ENCODE measurements at places on chromosomes 3 and 15.

- no peak for DNase-seq
These were observed 390.9 kb upstream of the ADAMTS9 start for GRCh38 chr3:65078748-65079147.

- peak; percentile 22 for DNase-seq
These were observed 894 bp upstream of the CCNL1 start for GRCh38 chr3:157160658-157161424.

GRCh38 chr3:46119709-46120498 lies 88.2 kb downstream of the CCR1 start:
- no peak for DNase-seq

- no peak for DNase-seq
These were observed 546.8 kb downstream of the GBE1 start for GRCh38 chr3:81214631-81215030.

DNA sequence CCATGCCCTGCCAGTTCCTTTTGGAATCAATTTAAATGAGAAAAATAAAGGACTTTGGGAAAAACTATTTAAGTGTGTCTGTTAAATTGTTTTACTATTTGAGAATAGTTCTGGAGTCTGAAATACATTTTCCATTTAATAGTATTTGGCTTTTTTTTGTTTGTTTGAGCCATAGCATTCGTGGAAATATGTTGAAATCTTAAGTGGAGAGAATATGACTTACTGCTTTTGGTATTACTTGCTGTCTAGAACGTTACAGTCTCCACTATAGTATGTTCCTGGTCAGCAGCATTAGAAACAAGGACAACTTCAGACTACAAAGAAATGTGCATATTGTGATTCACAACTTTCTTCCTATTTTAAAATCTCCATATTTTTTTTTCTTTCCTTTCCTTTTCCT lies 179.4 kb downstream of the GHSR start:
- DNase-seq = no peak

DNA sequence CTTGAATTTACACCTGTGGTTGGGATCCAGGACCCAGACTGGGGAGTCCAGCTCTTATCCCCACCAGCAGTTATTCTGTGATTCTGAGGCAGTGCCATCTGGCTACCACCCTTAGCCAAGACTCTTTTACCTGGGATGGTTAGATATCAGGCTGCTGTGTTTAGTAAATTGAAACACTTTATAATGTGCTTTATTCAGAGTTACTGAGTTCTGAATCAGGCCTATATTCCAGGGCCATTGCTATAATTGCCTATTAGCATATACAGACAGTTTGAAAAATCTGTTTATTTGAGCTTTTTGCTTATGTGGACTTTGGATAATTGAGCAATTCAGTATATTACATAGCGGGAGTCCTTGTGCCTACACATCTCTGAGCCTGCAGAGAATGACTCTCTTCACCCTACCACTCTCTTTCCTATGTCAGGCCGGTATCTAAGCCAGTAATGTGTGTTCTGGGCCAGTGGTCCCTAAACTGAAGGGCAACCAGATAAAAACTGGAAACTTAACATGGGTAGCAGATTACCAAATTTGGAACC lies 45.4 kb upstream of the TRAK1 start:
- no peak for DNase-seq

- DNase-seq = no peak
These were observed 929 bp upstream of the MTMR10 start for GRCh38 chr15:30992249-30992864.

DNA sequence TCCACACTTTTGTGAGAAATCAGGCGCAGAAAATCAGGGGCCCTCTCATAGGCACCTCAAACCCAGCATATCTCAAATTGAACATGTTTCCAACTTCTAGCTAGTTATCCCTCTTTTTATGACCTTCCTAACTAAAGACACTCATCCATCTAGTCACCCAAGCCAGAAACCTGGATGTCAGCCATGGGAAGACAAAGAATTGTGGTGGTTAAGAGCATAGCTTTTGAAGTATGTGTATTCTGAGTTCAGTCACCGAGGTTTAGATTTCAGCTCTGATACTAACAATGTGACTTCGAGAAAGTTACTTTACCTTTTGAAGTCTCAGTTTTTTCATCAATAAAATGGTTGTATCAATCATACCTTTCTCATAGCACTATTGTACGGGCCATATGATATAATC lies 495.5 kb downstream of the NLGN1 start:
- DNase-seq = no peak

DNA sequence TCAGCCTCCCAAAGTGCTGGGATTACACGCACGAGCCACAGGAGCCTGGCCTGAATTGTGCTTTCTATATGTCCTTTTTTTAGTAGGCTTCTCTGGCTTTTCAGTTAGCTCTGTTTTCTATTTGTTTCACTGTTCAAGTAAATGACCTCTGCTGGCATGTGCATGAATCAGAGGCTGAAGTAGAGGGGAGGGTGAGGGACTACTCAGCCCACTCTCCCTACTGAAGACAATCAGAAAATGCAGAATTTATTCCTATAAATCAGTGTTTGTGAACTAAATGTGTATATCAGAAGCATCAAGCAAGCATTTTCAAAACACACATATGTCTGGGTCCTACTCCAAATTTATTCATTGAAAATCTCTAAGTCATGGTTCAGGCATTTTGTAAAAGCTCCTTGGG lies 45.0 kb downstream of the ZMAT3 start:
- no peak for DNase-seq

DNA sequence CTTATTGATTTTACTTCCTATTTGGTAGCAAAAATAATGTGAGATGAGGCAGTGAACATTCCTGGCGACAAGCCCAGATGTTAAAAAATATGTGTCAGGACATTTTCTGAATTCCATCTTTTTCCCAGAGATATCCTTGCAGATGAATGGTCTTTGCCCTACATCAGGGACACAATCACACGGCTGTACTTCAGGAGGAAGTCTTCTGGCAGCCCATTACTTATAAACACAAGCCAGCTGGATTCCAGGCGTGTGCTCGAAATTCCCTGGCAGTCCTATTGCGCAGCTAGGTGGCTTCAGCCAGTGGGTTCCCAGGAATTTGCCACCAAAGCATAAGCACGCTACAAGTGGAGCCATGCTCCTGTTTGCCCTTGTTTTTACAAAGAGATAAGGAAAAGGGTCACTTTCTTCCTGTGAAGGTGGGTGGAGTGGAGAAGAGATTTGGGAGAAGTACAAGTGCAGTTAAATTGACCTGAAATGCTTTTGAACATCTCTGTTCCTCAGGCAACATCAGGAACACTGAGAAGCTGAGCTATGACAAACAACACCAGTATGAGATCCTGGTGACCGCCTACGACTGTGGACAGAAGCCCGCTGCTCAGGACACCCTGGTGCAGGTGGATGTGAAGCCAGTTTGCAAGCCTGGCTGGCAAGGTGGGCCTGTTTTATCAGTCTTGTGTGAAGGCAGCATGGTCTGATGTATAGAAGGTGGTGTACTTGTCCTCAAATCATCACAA lies 257.1 kb upstream of the TRIM42 start:
- DNase-seq = no peak

DNA sequence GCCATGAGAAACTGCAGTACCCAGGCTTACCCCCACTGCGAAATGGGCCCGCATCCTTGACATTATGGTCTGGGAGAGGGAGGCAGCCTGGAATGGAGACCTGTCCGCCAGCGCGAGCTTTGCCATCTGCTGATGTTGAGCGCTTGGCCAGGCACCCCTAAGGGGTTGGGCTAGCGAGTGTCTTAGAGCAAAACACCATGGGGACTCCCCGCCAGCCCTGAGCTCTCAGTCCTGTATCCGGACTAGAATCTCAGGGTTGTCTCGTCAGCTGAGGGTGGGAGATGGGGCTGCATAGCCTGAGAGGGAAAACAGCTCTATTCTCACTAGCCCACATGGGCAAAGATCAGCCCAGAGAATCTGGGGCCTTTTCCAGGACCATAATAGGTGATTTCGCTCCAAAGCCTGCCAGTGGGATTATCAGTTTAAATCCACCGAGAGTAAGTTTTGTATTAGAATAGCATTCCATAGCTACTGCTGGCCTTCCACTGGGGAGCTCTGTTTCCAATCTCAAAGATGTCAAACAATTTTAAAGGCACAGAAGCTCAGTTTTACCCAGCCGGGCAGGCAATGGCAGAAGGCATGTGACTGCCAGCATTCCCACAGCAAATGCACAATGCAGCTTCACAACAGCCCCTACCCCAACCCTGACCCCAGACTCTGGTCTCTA lies 167.5 kb upstream of the TPM1 start:
- DNase-seq = no peak

GRCh38 chr3:185583925-185584324 lies 2.2 kb upstream of the SENP2 start:
- DNase-seq = no peak

DNA sequence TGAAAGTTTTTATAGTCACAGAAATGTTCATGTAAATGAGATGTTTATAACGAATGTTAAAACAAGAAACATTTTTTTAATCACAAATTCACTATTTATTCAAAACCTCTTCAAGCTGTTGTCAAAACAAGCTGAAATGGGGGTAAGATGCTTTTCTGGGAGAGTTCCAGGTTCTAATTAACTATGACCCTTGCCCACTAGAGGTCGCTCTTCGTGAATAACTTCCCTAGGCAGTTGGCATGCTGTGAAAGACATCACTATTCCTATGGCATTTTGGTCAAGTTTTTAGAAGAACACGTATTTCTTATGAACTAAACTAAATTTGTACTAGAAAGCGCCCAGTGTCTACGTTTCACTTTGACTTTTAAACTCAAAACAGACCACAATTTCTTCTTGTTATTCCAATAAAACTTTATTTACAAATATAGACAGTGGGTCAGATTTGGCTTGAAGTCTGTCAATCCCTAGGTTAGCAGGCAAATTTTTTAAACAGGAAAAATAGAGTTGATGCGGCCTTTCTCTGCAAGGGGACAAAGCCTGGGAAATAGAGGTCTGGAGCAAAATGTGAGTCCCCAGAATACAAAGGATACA lies 62.8 kb upstream of the CMTM8 start:
- DNase-seq = no peak

- DNase-seq = no peak
These were observed 9.8 kb downstream of the NBEAL2 start for GRCh38 chr3:46989146-46989810.

GRCh38 chr3:119469418-119470189 lies 841 bp downstream of the POGLUT1 start:
- no peak for DNase-seq

- no peak for DNase-seq
These were observed 142.4 kb downstream of the DUT start for GRCh38 chr15:48473667-48474066.

GRCh38 chr3:164365242-164365641 lies 713.1 kb downstream of the SI start:
- no peak for DNase-seq

DNA sequence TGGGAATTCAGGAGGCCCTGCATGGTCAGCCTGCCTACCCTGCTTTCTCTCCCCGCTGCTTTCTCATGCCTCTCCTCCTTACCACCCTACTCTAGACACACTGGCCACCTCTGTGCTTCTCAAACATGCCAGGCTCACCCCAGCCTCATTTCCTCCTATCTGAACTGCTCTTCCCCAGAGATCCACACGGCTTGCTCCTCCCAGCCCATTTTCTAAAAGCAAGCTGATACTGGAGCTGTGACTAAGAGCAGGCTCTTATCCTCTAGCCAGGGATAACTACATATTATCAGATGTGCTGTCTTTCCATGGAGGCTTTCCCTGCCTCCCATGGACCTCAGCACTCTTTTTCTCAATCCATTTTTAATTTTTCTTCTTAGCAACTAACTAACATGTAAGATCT lies 85.9 kb downstream of the BOC start:
- DNase-seq = no peak

- DNase-seq = no peak
These were observed 41.6 kb downstream of the WNT5A start for GRCh38 chr3:55445551-55445950.

DNA sequence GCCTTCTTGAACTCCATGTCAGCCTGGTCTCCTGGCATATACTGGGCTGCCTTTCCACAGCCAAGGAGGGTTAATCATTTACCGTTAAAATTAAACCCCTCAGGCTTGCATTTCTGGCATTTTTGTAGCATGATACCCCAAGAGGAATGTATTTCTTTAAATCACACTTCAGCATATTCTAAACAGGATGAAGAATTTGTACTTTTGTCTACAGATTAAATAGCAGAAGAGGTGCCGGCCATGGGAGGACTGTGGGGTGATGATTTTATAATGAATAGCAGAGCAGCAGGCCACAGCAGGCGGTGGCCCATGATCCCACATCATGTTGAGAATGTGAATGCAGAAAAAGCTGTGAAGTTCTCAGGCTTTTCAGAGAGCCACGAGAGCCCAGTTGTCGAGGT lies 90.2 kb downstream of the ARNT2 start:
- DNase-seq = no peak

DNA sequence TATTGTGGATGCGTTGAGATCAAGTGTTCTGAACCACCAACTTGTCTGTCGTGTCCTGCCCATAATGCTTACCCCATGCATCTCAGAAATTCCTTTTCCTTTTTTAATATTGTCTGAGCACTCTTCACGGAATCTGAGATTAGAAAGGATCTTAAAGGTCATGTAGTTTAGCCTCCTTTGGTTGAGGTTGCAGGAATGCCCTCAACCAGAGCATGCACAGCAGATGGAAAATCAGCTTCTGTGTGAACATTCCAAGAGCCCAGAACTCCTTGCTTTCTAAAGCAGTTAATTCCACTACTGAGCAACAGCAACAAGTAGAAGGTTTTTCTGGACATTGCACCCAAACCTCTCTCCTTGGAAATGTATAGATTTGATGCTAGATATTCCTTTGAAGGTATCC lies 153.7 kb downstream of the TPRG1 start:
- no peak for DNase-seq

DNA sequence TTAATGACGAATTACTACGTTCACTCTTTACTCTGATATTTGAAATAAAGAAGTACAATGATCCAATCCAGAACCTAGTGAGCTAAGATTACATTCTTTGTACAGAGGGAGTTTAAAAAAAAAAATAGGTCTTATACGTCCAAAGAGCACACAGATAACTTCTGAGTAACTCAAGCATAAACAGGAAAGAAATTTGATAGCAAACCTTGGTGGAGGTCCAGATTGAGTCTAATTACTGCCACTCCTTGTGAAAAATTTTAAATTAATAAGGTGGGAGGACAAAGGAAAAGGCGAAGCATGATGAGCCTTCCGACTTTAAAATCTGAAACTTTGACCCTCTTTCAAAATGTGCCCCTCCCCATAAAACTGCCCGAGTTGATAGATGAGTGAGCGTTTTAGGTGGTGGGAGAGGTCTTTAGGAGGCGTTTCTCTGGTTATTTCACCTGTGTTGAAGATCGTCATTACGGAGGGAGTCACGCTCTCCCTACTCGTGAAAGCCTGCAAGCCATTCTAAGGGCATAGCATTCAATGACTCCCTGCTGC lies 127.0 kb upstream of the ROBO2 start:
- no peak for DNase-seq

DNA sequence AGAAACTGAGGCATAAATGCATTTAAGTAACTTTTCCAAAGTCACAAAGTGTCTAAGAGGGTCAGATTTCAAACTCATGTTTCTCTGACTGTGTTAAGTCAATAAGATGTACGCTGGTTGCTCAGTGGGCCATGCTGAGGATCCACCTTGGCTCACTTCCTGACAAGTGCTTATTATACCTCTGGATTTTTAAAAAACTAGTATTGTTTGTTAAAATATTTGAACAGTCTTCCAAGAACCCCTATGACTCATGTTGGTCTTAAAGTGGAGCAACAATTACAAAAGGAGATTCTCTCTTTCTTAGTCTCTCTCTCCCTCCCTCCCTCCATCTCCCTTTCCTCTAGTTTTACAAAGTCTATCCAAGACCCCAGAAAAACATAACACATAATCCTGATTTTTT lies 1050.2 kb downstream of the AGBL1 start:
- no peak for DNase-seq

- no peak for DNase-seq
These were observed 40.9 kb downstream of the NR1D2 start for GRCh38 chr3:23985747-23986544.

Data from brain pericyte (primary cell).